NCI-H82 (cell line): ENCODE measurements at places on chromosomes 11 and 22.
A peak's percentile ranks its signal among the peaks of the same experiment; 100 is the strongest.

DNA sequence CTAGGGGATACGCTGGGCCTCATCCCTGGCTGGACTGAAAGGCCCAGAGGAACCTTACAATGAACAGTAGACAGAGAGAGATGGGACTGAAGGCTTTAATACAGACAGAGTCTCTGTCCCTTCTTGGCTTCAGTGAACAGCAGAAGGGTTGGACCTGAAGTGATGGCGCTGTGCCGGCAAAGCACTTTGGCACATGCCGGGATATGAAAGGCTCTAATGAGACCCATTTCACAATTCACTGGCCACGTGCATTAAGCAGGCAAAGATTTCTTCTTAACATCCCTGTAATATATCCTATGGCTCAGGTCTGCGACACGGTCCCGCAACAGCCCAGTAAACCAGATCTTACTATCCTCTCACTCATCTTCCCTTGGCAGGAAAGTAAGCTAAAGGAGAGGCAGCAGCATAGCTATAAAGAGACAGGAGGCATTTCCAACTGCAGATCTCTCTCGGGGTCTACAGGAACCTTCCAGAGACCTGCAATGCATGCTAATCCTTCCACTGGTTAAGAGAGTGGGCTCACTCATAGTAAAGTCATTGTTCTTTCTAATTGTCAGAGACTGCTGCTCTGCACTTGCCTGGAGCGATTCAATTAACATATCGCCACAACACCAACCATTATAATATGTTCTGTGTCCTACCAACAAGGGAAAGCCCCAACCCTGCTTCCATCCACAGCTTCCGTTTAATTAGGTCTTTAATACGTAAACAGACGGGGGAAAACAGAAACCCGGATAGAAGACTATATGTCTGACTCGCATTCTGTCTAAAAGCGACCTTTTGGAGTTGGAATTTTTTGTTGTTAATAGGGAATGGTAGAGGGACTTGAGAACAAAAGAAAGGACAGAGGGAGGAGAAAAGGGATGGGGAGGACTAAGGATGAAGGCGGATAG is 1179.0 kb downstream of the LRRC4C start:
- no peak for DNase-seq

DNA sequence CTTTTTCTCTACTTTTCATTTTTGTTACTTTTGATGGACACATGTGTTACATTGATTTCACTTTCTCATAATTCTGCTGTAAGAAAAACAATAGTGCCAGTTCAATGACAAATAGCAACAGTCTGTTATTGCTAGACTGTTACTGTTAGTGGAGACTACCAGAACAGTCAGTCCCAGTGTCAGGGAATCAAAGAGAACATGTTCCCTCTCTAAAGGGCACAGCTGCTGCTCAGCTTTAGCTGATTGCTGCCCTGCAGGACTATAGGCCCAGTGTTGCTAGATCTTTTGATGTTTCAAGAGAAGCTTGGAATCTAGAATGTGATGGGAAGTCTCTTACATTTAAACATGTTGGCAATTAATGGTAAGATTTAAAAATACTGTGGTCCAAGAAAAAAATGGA is 3.4 kb downstream of the BIRC3 start:
- DNase-seq: no peak

GRCh38 chr22:27919942-27920755 is 1.1 kb upstream of the PITPNB start:
- DNase-seq: peak; percentile 79

DNA sequence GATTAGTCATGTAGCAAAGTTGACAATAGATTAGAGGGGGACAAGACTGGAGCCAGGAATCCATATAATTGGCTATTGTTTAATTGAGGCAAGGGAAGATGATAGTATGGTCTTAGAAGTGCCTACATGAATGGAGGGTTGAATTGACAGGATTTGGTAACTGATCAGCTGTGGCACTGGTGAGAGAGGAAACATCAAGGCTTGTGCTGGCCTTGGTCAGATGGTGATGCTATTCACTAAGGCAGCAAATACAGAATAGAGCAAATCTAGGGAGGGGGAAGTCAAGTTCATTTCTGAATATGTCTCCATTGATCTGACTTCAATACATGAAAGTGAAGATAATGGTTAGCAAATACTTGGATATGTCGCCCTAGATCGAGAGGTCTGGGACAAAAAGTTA is 54.3 kb upstream of the APOA1 start:
- DNase-seq: no peak

- peak; percentile 87 for DNase-seq
These were observed 6.3 kb upstream of the ADAMTS8 start for GRCh38 chr11:130434521-130435223.

GRCh38 chr11:44506375-44507016 is 59.0 kb upstream of the CD82 start:
- DNase-seq: no peak

DNA sequence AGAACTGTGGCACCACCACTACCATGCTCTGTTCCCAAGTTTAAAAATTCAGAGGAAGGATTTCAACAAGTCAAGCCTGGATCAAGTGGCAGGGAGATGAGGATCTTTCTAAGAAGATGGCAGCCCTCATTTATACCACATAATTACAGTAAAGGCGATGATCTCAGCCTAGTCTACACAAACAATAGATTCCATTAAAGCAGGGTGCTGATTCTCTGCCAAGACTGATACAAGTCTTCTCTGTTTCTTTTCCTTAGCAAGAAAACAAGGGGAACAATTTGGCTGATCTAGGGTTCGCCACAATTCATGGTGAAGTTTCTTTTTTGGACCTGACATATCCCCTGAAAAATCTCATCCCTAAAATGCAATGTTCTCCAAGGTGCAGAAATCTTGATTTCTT is 73.9 kb downstream of the PPFIBP2 start:
- DNase-seq: no peak

DNA sequence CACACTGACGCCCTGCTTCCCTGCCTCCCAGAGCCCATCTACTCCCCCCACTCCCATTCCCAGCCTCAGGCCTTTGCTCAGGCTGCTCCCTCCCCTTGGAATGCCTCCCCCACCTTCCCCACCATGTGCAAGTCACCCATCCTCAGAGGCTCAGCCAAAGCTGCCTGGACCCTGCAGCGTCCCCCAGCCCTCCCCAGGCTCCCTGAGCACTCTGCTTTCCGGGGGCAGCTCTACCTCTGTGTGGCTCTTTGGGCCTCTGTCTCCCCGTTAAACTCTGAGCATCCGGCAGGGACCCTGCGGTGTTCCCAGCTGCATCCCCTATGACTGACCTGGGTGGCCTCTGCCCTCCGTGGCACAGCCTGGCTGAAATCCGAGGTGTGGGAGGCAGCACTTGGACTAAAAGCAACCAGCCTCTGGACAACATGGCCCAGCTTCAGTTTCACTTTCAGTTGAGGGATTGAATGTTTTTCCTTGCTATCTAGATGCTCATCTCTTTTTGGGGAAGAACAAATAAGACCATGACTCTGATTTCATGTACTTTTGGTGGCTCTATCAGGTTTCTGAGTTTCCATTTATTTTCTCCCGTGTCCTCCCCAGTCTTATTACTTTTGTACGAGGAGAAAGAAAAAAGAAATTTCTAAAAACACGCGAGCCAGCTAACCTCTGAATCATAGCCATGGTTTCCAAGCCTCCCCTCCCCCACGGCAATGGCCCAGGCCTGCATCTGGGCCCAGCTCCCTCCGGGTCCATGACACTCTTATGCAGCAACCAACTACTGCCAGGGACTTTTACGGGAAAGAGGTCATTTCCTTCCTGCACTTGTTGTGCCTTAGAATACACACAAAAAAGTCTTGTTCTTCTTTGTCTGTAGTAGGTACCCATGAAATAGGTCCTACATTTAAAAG is 3.8 kb downstream of the APOL3 start:
- no peak for DNase-seq

GRCh38 chr22:27203276-27203660 is 545.9 kb downstream of the MIAT start:
- no peak for DNase-seq

DNA sequence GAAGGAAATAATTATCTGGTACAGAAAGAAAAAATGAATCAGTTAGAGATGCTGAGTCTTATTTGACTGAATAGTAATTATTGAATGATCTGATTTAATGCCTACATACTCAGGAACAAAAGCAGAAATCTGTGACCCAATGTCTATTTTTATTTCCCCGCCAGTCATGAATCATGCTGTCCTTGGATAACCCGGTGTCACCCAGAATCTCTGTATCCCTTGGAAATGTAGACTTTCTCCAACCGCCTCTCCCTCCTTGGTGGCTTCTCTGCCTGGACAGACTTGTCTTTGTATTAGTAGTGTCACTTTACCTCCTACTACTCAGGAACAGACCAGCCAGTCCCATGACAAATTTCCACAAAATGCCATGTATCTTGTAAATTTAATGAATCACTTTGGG is 173.3 kb upstream of the PDGFD start:
- no peak for DNase-seq

GRCh38 chr11:17950644-17951043 is 62.2 kb downstream of the SERGEF start:
- DNase-seq: no peak

- no peak for DNase-seq
These were observed 106.8 kb downstream of the KIRREL3 start for GRCh38 chr11:126893796-126894195.

GRCh38 chr11:117502779-117503100 is 175.1 kb downstream of the CEP164 start:
- no peak for DNase-seq

DNA sequence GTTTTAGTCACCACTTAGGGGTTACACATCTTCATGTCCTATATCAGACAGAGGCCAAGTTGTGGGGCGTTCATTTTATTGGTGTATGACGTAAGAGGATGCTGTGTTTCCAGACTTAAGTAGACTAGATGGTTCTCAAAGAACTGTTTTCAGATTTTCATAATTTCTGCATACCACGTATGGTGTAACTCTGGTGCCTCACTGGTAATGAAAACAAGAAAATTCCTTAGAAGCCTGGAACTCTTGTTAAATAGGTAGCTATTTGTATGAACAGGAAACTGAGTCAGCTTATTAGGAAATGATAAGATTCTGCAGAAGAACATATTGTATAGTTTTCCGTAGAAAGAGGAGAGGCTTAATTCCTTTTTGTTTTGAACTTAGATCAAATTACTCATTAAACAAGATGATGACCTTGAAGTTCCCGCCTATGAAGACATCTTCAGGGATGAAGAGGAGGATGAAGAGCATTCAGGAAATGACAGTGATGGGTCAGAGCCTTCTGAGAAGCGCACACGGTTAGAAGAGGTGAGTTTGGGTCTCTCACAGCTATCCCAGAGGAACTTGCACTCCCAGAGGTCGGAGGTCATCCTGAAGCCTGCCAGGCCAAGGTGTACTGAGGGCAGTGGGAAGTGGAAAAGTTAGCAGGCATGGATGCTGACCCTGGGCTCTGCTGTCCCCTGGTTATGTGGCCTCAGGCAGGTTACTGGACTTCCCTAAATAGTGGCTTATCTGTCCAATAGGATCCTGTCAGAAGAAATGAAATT is 3.9 kb downstream of the CDC45 start:
- DNase-seq: no peak

DNA sequence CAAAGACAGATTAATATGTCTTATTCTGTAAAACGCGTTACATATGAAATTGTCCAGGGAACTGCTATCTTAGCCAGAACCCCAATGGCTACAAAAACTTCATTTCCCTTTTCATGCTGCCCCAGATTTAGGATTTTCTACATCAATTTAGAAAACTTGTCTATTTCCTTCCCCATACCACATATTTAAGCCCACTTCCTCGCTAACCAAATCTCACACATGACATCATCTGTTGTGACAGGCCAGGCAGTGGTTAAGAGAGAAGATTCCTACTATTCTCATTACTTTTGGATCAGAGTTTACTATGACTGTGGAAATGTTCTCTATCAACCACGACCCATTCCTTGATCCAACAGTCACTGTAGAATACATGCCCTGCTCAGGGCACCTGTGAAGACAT is 15.9 kb downstream of the CCDC82 start:
- no peak for DNase-seq

DNA sequence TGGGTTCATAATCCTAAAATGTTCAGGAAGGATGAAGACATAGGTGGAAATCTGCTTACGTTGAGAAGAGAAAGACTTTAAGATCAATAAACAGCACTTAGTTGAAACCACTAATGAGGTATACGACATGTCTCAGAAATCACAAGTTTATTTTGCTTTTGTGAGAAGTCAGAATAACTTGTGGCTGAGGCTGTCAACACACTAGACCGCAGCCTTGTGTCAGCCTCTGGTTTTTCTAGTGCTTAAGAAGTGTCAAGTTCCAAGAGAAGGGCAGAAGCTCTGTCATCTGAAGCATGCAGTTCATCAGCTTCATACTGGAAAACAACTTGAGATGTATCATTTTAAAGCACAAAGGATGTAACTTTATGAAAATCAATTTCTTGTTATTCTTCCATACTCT is 420.9 kb downstream of the METTL15 start:
- DNase-seq: no peak

DNA sequence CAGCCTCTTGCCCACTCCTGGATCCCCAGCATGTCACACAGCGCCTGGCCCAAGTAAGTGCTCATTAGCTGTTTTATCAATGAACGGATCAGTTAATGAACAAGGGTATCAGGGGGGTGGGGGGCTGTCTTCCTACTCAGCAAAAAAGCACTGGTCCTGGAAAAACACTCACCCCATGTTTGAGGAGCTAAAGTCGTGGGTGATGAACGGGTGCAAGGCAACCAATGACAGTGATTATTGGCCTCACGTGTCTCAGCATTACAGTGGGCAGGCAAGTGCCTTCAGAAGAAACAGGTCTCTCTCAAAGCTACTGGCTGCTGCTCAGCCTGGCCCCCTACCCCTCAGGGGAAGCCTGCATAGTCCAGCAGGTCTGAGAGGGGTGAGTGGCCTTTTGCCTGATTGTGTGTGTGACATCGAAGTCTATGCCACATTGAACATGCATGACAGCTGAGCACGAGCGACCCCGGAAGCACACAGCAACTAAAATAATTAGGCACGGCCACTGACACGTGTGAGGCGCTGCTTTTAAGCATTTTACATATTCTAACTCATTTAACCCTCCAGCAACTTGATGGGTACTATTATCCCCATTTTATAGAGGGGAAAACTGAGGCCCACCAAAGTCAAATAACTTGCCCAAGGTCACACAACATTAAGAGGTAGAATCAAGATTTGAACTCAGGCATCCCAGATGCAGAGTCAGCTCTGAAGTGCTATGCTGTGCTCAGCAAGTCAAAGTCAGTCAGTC is 2.6 kb upstream of the MS4A10 start:
- no peak for DNase-seq

DNA sequence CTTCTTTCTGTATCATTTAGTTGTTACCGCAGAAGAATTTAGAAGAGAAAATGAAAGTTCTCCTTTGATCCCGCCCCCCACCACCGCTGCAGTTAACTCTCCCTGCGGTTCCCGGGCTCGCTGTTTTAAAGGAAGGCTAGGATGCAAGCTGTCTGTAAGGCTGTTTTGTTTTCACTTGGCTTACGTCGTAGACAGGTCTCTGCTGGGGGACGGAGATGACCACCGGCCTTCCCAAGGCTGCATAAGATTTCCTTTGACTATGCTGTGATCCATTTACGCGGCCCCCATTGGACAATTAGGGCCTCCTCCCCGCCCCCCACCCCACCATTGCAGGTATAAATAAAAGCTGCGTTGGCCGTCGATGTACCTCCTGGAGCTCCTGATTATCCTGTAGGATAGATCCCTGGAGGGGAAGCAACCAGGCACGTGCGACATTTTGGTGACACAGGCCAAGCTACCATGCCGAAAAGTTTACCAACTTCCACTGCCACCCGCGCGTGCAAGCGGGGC is 1.4 kb upstream of the CPT1A start:
- no peak for DNase-seq

GRCh38 chr11:24592360-24592759 is 95.5 kb downstream of the LUZP2 start:
- no peak for DNase-seq

- peak; percentile 66 for DNase-seq
These were observed 7.7 kb upstream of the TCF20 start for GRCh38 chr22:42277988-42278776.
